Progenitor cell of endocrine pancreas (in vitro differentiated cells): ENCODE measurements at places on chromosomes 4 and X. TPM values are rescaled to one million over a fixed set of nuclear protein-coding genes. Genes with fewer than 3 reads are reported as not detected.

MND1 gene
- 9.1 and 9.7 TPM in 2 replicates for total RNA-seq

PPP1R2C gene
- not detected in 2 replicates for total RNA-seq

PF4V1 gene
- not detected in 2 replicates for total RNA-seq

ARMCX1 gene
- 29.6 and 31.6 TPM in 2 replicates for total RNA-seq

VSIG4 gene
- not detected in 2 replicates for total RNA-seq

- DNase-seq = no peak
Observed at GRCh38 chr4:47315346-47315745, 148.2 kb downstream of the COMMD8 start.

DNA sequence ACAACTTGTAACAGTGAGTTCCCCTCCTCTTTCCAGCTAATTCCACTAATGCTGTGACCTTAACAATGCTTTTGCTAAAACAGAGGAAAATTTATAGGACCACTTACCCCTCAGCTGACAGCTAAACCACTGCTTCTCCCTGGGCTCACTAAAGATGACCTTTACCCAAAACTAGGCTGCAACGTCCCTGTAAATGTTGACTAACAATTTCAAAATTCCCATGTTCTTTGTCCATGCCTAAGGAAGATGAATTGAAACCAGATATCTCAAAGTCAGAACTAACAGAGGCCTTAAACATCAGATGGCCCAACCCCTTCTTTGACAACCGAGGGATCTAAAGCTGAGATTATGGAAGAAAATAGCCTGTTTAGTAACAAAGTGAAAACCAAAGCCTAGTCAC lies 32.5 kb downstream of the AFAP1 start:
- DNase-seq = no peak

- DNase-seq = no peak
Observed at GRCh38 chr4:140020457-140021361, 133.3 kb downstream of the MAML3 start.

DNA sequence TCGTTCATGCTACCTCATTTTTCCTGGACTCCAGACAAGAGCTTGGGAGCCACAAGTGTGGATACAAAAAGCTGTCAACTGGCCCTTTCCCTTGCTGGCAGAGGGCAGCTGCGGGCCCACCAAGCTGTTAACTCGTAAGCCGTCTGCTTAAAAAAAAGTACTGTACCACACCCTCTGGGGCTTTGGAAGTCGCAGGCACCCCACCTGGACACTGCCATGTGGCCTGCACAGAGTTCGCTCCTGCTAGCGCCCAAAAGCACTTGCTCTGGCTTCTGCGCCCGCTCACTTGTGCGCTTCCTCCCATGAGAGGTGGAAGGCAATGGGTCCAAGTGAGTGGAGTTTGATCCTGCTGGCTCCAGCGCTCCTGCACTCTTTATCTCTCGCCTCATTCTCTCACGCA lies 476.4 kb upstream of the FSTL5 start:
- DNase-seq = no peak
